ENCODE measurements at places on chromosomes 1 and 21.

DNA sequence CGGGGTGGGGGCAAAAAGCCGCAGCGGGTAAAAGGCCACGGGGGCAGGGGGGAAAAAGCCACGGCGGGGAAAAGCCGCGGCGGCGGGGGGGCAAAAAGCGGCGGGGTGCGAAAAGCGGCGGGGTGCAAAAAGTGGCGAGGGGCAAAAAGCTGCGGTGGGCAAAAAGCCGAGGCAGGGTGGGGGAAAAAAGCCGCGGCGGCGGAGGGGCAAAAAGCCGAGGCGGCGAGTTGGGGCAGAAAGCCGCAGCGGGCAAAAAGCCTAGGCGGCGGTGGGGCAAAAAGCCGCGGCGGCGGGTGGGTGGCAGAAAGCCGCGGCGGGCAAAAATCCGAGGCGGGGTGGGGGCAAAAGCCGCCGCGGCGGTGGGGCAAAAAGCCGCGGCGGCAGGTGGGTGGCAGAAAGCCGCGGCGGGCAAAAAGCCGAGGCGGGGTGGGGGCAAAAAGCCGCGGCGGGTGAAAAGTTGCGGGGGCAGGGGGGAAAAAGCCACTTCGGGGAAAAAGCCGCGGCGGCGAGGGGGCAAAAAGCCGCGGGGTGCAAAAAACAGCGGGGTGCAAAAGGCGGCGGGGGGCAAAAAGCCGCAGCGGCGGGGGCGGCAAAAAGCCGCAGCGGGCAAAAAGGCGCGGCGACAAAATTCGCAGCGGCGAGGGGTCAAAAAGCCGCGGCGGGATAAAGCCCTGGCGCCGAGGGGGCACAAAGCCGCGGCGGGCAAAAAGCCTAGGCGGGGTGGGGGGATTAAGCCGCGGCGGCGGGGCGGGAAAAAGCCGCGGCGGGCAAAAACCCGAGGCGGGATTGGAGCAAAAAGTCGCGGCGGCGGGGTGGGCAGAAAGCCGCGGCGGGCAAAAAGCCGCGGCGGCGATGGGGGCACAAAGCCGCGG is 3901.2 kb downstream of the SRGAP2C start:
- no peak for DNase-seq

DNA sequence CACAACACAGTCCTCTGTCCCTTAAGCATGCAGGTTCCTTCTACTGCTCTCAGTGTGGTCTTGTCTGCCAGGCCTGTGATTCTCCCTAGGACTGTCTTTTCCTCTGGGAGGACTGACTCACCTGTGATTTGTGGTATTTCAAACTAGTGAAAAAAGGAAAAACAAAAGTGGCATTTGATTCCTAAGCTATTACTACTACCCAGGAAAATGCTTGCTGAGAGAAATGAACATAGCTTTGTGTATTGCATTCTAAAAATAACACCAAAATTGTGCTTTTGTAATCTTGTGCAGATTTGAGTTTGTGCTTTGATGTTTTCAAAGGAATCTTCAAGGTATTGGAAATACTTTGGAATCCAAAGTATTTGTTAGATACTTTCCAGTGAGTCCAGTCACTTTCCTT is 57.0 kb downstream of the GPR161 start:
- no peak for DNase-seq

DNA sequence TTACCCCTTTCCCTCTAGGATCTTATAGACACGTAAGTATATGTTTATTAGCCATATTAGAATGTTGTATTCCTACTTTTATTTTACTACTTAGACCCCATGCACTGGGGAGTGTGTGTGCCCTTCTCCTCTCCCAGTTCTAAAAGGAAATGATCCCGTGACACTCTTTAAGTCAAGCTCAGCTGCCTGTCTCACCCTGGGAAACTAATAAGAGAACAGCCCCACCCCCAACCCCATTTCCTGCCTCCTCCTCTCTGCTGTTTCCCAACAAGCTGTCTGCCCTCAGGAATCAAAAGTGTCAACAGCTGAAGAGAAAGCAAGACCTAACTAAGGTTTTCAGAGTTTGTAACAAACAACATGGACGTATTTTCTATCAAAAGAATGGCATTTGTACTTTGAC is 92.6 kb upstream of the VAV3 start:
- DNase-seq: no peak

- no peak for DNase-seq
Observed at GRCh38 chr1:182713492-182713891, 29.1 kb upstream of the RGS8 start.

GRCh38 chr1:237005674-237006073 is 1.4 kb upstream of the MT1HL1 start:
- no peak for DNase-seq

- DNase-seq: no peak
Observed at GRCh38 chr1:203607533-203607873, 19.1 kb upstream of the ATP2B4 start.

DNA sequence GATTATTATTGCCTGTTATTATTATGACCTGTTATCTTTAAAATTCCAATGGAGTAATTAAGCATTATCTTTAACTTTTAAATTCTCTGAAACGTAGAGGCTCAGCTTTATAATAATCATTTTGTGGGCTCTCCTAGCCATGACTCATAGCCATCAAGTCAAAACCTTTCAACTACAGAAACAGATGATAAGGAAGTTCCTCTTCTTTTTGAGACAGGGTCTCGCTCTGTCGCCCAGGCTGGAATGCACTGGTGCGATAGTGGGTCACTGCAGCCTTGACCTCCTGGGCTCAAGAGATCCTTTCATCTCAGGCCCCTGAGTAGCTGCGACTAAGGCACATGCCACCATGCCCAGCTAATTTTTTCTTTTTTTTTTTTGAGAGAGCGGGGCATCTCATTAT is 43.5 kb downstream of the CHML start:
- no peak for DNase-seq

- DNase-seq: peak; percentile 56
Observed at GRCh38 chr1:26717017-26717491, 21.2 kb downstream of the ARID1A start.

DNA sequence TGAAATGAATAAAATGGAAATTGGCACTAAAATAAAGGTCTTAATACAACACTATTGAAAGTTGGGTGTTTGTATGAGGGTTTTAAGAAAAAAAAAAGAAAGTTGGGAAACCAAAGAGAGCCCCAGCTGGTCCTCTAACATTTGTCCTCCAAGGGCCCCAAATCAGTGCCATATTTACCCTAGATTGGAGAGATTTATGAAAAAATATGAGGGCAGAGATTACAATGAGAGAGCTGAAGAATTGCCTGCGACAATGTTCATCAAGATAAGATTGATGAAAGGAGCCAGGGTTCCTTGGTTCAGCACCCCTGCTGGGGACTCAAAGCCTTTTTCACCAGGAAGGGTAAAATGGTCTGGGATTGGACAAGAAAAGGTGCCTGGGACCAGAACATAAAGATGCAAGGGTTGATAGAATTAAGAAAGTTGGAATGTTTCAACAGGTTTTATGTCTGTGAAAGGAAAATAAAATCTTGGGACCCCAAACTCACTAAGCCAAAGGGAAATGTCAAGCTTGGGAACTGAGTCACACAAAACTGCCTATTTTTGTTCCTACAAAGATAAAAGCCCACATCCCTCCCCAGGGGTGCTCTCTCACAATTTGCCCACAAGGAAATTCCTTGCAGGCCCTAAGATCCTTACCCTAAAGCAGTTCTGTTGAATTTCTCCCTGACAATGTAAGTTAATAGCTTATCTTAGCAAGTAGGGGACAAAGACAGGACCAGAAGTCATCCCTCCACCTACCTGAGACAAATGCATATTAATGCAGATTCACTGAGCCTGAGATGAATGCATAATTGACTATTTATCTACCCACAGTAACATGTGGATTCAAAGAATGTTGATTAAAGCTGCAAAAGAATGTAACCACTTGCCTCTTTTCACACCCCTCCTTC is 26.8 kb downstream of the CBR1 start:
- DNase-seq: no peak

GRCh38 chr21:14737284-14737691 is 191.2 kb upstream of the SAMSN1 start:
- DNase-seq: no peak

- no peak for DNase-seq
Observed at GRCh38 chr1:187985897-187986654, 1157.3 kb downstream of the PLA2G4A start.

DNA sequence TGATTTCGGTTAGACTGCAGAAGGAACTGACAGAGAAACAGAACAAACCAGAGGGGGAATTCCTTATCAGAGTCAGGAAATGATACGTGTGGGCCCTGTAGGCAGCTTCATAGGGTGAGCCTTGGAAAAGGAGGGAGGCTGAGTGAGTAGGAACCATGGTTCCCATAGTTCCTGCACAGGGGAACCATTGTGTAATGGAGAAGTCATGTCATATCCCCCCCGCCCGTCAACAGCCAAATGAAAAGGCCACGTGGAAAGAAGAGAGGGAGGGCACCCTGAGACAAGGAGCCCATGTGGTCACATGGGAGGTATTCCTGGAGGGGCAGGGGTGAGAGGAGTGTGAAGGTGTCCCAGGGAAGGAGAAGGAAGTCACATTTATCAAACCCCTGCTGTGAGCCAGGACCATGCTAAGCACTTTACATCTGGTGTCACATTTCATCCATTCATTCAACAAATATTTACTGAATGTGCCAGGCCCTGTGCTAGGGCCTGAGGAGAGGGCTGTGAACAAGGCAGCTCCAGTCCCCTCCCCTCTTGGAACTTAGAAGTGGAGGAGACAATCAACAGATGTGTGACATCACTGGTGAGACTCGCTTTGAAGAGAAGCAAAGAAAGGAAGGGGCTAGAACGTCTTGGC is 15.7 kb upstream of the FGR start:
- DNase-seq: no peak

DNA sequence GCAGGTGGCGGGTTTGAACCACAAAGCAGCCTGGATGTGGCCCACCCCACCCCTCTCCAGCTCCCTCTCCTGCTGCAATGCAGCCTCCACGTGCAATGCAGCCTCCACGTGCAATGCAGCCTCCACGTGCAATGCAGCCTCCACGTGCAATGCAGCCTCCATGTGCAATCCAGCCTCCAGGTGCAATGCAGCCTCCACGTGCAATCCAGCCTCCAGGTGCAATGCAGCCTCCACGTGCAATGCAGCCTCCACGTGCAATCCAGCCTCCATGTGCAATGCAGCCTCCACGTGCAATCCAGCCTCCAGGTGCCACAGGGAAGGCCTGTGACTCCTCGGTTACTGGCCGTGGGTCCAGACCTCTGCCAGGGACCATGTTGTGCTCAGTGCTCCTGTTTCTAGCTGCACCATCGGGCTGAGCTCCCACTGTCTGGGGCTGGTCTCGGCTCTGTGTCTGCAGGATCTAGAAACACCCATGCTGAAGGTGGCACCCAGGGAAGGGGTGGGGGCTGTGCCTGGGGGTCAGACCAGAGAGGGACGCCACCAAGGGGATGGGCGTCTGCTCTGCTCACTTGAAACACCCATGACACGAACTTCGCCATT is 11.9 kb upstream of the LRRC3 start:
- DNase-seq: no peak

GRCh38 chr1:18820791-18821641 is 38.4 kb downstream of the TAS1R2 start:
- DNase-seq: peak; percentile 41

DNA sequence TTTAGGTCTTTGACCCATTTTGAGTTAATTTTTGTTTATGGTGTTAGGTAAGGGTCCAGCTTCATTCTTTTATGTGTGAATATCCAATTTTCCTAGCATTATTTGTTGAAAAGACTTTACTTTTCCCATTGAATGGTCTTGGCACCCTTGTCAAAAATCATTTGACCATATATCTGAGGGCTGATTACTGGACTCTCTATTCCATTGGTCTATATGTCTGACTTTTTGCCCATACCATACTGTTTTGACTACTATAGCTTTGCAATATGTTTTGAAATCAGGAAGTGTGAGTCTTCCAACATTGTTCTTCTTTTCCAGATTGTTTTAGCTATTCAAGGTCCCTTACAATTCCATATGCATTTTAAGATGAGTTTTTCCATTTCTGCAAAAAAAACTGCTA is 11.4 kb upstream of the CCSAP start:
- DNase-seq: no peak

DNA sequence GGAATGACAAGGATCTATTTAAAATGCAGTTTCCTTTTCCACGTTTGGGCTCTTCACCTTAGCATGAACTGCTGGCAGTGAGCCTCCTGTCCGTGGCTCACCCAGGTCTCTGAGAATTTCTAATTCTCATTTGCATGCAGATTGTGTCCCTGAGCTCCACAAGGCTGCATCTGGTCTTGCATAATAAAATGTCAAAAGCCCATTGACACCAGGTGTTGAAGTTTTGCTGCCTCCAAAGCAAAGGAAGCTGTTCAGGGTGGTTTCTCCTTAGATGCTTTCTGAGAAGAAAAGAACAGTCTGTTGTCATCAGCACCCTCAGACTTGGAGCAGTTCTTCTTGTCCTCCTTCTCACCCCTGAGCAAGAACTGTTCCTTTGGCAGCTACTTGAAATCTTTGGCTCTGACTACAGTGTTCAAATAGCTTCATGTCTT is 433.1 kb upstream of the KAZN start:
- no peak for DNase-seq

DNA sequence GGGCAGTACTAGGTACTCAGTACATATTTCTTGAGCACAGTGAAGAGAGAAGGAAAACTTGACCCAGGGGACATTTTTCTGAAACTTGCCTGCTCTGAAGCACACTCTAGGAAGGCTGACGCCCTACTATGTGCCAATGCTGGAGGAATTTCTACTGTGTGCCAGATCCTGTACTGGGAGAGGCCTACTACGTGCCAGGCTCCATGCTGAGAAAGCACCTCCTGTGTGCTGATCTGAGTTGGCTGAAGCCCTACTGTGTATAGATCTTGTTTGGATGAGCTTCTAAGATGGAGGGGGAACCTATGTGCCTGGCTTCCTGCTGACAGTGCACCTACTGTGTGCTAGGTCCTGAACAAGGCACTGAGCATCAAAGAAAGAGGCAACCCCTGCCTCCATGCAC is 86.2 kb downstream of the GRIK3 start:
- no peak for DNase-seq

DNA sequence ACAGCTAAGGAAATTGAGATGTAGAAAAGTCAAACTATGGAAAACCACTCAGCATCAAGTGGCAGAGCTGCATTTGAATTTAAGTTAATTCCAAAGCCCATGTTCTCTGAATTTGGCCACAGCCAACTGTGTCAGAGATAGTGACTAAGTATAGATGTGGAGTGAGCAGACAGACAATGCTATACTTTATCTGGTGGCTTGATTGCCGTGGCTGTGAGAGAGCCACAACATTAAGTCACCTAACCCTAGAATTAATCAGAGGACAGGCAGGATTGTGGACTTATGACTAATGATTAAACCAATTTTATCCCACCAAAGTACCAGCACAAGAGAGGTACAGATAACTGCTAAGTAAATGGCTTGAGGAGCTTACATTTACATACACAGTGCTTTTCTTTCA is 209.8 kb downstream of the TPR start:
- no peak for DNase-seq

Measured in fibroblast of the conjunctiva (primary cell).